HFFc6 (cell line): ENCODE measurements at places on chromosomes 11 and 22.

DNA sequence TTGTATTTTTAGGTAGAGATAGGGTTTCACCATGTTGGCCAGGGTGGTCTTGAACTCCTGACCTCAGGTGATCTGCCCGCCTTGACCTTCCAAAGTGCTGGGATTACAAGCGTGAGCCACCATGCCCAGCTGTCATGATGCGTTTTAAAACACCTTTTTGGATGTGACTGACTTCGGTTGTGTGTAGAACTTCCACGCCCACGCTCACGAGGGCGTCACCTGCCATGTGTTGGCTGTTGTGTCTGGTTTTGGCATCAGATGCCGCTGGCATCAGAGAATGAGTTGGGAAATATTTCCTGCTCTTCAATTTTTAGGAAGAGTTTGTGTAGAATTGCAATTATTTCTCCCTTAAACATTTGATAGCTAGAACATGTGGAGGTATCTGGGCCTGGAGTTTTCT lies 109.1 kb downstream of the KCNQ1 start:
- H3K27ac ChIP-seq: no peak overlapping the region
- H3K27me3 ChIP-seq: peaks cover 26% of the 10 kb centered on the region
- H3K36me3 ChIP-seq: no peaks in the 10 kb centered on the region
- no peak overlapping the region for H3K4me3 ChIP-seq
- H3K4me1 ChIP-seq: no peaks in the 10 kb centered on the region

DNA sequence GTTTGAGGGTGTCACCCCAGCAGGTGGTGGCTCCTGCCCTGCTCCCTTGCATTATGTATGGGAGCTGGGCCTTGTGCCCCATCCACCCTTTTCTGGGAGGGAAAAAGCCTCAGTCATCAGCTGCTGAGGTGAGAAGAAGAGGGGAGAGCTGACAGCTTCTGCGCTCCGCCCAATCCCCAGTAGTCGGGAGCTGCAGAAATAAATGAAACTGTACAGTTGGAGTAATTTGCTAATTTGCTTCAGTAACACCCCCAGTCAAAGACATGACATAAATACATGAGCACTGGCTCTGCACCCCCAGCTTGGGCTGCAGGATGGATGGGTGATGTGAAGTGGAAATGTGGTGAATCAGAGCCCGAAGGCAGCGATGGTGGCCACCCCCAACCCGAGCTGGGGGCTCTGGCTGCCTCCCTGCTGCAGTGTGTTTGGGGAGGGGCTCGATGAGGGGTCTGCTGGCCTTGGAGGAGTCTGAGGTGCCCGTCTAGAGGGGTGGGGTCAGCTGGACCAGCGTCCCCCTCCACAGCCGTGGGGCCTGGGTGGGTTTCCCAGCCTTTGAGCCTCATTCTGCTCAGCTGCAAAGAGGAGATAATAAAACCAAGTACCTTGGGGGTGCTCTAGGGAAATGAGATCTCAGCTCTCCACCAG lies 59.2 kb downstream of the MPPED1 start:
- H3K36me3 ChIP-seq: no peaks in the 10 kb centered on the region; the same call in 1 of the 2 replicates
- no peak for DNase-seq
- H3K4me3 ChIP-seq: no peak overlapping the region

GRCh38 chr11:111736181-111736590 lies 30.0 kb downstream of the PPP2R1B start:
- H3K36me3 ChIP-seq: peaks cover 3% of the 10 kb centered on the region; the same call in 1 of the 2 replicates
- H3K27me3 ChIP-seq: peaks cover 9% of the 10 kb centered on the region
- H3K4me3 ChIP-seq: peak overlapping the region; percentile 78
- H3K4me1 ChIP-seq: peaks cover 75% of the 10 kb centered on the region
- H3K27ac ChIP-seq: peak overlapping the region; percentile 100

DNA sequence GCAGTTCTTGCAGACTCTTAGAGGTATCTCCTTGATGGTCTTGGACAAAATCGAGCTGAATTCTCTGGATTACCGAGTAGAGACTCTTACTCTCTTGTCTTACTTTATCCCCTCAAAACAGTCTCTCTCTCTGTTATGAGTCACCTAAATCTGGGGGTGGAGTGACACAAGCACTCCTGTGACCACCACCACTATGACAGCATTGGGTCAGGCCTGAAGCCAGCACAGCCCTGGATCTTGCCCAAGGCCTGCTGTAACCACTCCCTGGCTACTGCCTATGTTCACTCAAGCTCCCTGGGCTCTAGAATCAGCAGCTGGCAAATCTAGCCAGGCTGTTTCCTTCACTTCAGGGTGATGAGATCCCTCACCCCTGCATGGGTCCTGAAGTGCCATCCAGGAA lies 662.5 kb downstream of the LUZP2 start:
- H3K27me3 ChIP-seq: no peaks in the 10 kb centered on the region
- H3K4me3 ChIP-seq: no peak overlapping the region
- H3K4me1 ChIP-seq: no peaks in the 10 kb centered on the region
- no peak for DNase-seq
- H3K27ac ChIP-seq: no peak overlapping the region

GRCh38 chr11:73321604-73322381 lies 13.7 kb downstream of the ARHGEF17 start:
- peaks cover 1% of the 10 kb centered on the region for H3K27me3 ChIP-seq
- peaks cover 90% of the 10 kb centered on the region for H3K4me1 ChIP-seq
- peak overlapping the region; percentile 95 for H3K27ac ChIP-seq

DNA sequence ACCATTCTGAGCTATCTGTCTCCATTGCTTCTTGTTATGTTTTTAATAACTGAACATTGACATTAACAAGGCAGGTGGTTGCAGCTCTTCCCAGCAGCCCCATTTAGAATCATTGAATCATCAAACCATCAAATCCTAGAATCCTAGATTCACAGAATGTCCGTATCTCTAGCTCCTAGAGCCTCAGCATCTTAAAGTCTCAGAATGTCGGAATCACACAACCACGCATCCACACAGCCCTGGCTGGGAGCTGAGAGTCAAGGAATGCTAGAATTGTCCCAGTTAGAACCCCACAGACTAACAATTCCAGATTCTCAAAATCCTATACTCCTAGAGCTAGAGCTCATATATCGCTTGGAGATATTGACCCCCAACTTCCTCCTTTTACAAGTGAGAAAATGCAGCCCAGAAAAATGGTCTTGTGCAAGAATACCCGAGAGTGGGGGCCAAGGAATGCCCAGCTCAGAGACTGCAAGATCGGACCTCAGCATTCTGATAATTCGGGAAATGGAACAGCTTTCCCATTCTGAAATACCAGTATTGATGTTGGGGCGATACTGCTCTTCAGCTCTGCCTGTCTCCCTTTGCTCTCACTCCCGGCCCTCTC lies 38.8 kb downstream of the PDE2A start:
- H3K4me1 ChIP-seq: peaks cover 8% of the 10 kb centered on the region; the same call in 1 of the 2 replicates
- no peak for DNase-seq
- no peak overlapping the region for H3K4me3 ChIP-seq
- no peak overlapping the region for H3K27ac ChIP-seq
- peaks cover 25% of the 10 kb centered on the region for H3K27me3 ChIP-seq

DNA sequence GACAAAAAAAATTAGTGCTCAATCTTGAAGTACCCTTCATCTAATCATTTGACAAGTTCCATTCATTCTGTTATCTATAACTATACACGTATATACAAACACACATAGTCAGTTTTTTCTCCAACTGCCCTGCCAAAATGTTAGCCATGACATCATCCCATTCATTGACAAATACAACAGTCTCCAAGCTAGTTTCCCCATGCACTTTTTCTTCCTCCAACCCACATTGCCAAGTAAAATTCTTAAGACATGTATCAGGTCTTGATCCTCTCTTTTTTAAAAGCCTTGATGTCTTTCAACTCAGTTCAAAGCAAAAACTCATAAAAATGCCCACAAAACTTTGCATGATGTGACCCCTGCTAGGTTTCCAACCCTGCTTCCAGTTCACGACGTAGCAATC lies 58.1 kb downstream of the DDI1 start:
- no peak overlapping the region for H3K27ac ChIP-seq
- H3K36me3 ChIP-seq: no peaks in the 10 kb centered on the region
- no peak overlapping the region for H3K4me3 ChIP-seq
- H3K27me3 ChIP-seq: no peaks in the 10 kb centered on the region

- no peak overlapping the region for H3K27ac ChIP-seq
- H3K4me1 ChIP-seq: peaks cover 16% of the 10 kb centered on the region
- H3K36me3 ChIP-seq: no peaks in the 10 kb centered on the region
- no peak overlapping the region for H3K4me3 ChIP-seq
These were observed 55.8 kb downstream of the C11orf58 start for GRCh38 chr11:16794047-16794818.

GRCh38 chr11:1075341-1075911 lies 752 bp downstream of the MUC2 start:
- no peak overlapping the region for H3K4me3 ChIP-seq
- no peaks in the 10 kb centered on the region; the same call in 1 of the 2 replicates for H3K27me3 ChIP-seq
- no peak for DNase-seq
- no peaks in the 10 kb centered on the region for H3K36me3 ChIP-seq
- no peak overlapping the region for H3K27ac ChIP-seq
- no peaks in the 10 kb centered on the region for H3K4me1 ChIP-seq

DNA sequence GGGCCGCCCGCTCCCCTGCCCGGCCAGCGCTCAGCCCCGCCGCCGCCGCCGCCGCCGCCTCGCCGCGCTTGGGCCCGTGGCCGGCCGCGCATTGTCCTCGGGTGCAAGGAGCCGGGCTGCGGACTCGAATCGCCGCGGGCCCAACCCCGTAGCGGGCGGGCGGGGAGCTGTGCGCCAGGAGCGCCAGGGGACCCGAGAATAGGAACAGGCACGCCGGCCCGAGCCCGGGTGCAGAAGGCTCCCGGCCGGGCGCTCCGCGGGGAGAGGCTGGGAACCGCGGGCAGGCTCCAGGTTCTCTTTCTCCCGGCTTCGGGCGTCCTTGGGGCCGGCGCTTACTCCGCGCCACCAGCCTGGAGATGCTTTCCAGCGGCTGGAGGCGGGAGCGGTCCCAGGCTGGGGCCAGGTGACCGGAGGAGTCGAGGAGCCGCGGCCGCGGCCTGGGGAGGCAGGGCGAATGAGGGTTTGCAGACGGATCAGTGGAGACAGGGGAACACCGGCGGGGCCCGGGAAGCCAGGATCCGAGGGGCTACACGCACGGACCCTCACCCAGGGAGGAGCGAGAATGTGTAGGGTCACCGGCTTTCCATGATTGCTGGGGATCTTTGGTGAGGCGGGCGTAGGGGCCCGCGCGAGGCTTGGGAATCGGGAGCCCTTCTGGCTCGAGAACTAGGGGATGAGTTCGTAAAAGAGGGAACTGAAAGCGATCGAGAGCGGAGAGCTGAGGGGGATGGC lies 726 bp downstream of the PKNOX2 start:
- H3K36me3 ChIP-seq: no peaks in the 10 kb centered on the region
- DNase-seq: no peak
- H3K4me3 ChIP-seq: peak overlapping the region; percentile 85
- peaks cover 7% of the 10 kb centered on the region; the same call in 1 of the 2 replicates for H3K4me1 ChIP-seq
- no peak overlapping the region for H3K27ac ChIP-seq

DNA sequence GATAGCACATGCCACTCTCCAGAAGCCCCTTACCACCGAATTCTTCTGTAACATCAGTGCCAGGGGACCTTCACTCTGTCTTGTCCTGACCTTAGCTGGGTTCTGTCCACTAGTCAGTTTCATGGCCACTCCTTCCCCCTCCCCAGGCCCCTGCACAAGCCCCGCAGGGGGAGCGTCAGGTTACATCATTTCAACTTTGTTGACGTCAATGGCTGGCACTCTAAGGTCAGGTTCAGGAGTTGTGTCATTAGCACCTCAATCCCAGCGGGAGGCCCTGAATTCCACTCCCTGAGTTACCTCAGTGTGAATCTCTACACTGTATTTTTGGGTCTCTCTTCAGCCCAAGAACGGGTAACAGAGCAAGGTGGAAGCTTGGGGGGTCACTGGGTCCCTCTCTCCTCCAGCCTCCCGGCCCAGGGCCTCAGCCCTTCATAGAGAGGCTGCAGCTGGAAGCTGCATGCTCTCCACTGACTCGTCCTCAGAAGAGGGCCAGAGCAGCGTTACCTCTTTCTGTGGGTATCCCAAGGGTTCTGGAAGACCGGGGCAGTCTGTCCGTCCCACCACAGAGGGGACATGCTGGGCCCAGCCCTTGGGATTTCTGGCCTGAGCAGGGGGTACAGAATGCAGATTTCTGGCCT lies 10.3 kb downstream of the USH1C start:
- H3K4me1 ChIP-seq: peaks cover 8% of the 10 kb centered on the region
- peaks cover 41% of the 10 kb centered on the region for H3K27me3 ChIP-seq
- H3K27ac ChIP-seq: no peak overlapping the region
- H3K4me3 ChIP-seq: no peak overlapping the region
- no peaks in the 10 kb centered on the region for H3K36me3 ChIP-seq

- H3K4me1 ChIP-seq: peaks cover 18% of the 10 kb centered on the region
- no peak overlapping the region for H3K27ac ChIP-seq
- no peaks in the 10 kb centered on the region for H3K27me3 ChIP-seq
- H3K4me3 ChIP-seq: no peak overlapping the region
- peak; percentile 19 for DNase-seq
These were observed 9.2 kb downstream of the LIN7C start for GRCh38 chr11:27497284-27497866.

DNA sequence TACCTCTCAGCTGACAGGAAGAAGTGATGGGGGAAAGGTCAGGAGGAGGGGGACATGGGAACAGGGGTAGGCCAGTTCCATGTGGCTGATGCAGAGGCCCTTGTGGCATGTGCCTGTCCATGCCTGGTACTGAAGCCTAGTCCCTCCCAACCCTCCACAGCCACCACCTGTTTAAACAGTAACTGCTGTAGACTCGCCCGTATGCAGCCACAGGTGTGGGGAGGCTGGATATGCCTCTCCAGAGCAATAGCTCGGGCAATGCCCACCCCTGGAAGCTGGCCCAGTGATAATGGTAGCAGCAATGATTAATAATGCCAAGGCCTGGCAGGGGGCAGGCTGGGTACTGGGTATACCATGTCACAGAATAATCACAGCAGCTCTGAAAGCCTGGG lies 2.3 kb downstream of the SMTN start:
- no peaks in the 10 kb centered on the region; the same call in 1 of the 2 replicates for H3K27me3 ChIP-seq
- peaks cover 55% of the 10 kb centered on the region for H3K4me1 ChIP-seq
- peak overlapping the region; percentile 94 for H3K27ac ChIP-seq
- no peak for DNase-seq
- peak overlapping the region; percentile 94 for H3K4me3 ChIP-seq

- H3K36me3 ChIP-seq: no peaks in the 10 kb centered on the region
- H3K4me3 ChIP-seq: no peak overlapping the region
- no peak overlapping the region for H3K27ac ChIP-seq
- DNase-seq: no peak
These were observed 4.9 kb upstream of the P2RY6 start for GRCh38 chr11:73267122-73267846.

GRCh38 chr22:41883400-41883799 lies 31.5 kb downstream of the SHISA8 start:
- H3K4me1 ChIP-seq: peaks cover 2% of the 10 kb centered on the region; the same call in 1 of the 2 replicates
- H3K27me3 ChIP-seq: no peaks in the 10 kb centered on the region; the same call in 1 of the 2 replicates
- peaks cover 41% of the 10 kb centered on the region for H3K36me3 ChIP-seq
- DNase-seq: no peak

GRCh38 chr22:49677495-49677889 lies 150.2 kb downstream of the BRD1 start:
- no peaks in the 10 kb centered on the region for H3K36me3 ChIP-seq
- H3K27ac ChIP-seq: no peak overlapping the region
- H3K27me3 ChIP-seq: peaks cover 4% of the 10 kb centered on the region; the same call in 1 of the 2 replicates
- DNase-seq: no peak
- no peak overlapping the region for H3K4me3 ChIP-seq

DNA sequence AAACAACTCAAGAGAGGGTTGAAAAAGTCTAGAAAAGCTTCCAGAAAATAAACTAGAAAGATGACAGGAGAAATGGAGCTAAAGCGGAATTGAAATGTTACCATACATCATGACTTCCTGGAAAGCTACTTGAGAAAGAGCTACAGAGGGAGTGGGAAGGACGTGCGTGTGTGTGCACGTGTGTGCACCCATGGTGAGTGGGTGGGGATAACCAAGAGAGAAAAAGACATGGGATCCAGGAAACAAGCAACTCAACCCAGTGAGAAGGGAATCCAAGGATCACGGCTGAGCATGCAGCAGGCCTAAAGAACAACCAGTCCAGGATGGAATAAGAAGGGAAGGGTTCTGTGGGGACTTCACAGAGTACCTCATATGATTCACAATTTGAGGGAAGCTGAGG lies 21.6 kb downstream of the APOL1 start:
- H3K36me3 ChIP-seq: peaks cover 10% of the 10 kb centered on the region
- peak overlapping the region; percentile 57 for H3K27ac ChIP-seq
- H3K4me3 ChIP-seq: no peak overlapping the region
- H3K27me3 ChIP-seq: peaks cover 49% of the 10 kb centered on the region
